ENCODE measurements at places on chromosomes 5 and 9.

DNA sequence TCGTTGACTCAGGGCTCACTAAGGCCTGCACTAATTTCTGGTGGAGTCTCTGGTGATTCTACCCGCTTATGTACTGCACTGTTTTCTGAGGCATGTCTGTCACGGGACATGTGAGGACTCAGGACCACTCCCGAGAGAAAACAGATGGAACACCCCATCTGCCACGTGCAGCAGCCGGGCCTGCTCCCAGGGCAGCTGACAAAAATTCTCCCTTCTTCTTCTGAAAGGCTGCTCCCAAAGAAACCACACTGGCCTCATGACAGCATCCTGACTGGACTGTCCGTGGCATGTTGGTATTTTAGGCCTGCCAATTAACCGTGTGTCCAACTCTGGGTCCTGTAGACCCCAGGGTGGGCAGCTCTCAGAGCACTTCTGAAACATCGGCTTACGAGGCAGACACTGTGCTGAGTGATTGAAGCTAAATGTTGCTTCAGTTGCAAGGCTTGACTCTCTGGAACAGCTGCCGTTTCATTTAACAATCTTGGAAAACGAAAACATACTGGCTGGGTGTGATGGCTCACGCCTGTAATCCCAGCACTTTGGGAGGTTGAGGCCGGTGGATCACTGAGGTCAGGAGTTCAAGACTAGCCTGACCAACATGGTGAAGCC is 39.0 kb downstream of the FAM240B start:
- no peak for DNase-seq

DNA sequence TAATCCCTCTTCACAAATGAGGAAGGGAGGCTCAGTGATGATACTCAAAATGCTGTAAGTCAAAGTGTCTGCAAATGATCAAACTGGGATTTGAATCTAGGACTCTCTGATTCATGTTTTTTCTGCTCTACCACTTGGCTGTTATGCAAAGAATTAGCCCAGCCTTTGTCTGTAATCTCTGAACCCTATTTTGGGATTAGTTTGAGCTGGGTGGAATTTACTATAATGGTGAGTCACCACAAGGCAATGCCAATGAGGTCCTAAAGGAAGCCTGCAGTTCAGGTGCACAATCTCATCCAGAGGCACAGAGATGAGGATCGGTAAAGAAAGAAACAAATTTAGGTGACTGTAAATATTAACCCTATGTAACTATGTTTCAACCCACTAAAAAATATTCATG is 29.2 kb downstream of the RFK start:
- peak; percentile 43 for DNase-seq

DNA sequence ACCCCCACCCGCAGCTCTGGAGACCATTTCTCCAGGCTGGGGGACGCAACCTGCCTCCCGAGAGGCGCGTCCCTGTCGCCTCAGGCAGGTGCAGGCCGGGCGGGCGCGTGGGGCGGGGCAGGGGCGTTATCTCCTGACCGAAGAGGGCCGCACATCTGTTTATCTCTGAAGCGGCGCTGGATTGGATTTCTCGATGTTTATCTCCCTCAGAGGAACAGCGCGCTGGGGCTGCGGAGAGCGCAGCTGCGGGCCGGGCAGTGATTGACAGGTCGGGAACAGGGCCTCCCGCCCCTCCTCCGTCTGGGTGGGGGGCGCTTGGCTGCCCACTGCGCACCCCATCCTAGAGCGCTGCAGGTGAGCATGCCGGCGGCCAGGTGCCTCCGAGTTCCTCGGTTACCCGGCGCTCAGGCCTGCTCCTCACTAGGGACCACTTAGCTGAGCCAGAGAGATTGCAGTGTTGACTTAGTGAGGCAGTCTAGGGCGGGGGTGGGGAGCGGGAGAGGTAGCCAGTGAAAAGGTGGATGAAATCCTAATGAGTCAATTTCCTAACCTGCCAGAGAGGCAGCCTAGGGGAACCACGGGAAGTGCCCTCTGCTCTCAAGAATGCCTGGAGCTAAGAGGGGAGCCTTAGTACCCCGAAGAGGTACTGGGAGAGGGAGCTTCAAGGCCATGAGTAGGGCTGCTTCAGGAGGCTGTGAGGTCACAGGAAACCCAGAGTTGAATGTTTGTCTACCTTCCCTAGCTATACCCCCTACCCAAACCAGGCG is 39.6 kb upstream of the TIFAB start:
- DNase-seq, result no peak

- peak; percentile 30 for DNase-seq
Observed at GRCh38 chr5:45038366-45038987, 229.7 kb downstream of the MRPS30 start.

DNA sequence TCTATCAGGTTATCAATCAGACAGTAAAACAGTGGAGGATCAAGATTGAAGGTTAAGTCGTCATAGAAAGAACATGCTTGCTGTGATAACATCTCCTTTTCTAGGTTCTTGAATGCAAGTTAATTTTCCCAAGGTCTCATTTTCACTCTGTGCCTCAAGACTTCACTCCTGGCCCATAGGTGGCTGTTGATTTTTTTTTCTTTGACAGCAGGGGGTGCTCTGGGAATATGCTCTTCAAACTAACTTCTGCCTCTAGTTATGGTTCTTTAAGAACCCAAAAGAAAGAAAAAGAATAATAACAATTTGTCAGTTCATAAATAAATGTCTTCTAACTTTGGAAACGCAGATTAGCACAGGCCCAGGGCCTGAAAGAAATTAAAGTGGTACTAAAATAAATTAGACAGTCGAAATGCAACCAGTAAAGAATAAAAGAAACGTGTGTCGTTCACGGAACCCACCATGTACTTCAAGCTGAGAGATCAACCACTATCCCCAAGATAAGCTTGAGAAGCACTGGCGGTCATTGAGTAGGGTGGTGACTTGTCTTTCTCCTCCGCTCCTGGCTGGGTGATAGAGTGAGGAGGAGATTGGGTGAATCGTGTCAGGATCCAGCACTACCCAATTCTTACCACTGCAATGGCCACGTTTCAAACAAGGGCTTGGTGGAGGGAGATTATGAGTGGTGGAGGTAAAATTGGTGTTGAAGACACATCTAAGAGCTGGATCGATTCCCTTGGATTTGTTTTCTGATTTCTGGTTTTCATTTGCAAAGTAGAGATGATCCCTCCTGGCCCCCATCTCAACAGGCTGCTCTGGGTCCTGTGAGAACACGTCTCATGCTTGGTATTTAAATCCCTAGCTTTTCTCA is 93.4 kb upstream of the IRX4 start:
- DNase-seq, result no peak

GRCh38 chr9:126628969-126629674 is 15.4 kb downstream of the LMX1B start:
- no peak for DNase-seq

DNA sequence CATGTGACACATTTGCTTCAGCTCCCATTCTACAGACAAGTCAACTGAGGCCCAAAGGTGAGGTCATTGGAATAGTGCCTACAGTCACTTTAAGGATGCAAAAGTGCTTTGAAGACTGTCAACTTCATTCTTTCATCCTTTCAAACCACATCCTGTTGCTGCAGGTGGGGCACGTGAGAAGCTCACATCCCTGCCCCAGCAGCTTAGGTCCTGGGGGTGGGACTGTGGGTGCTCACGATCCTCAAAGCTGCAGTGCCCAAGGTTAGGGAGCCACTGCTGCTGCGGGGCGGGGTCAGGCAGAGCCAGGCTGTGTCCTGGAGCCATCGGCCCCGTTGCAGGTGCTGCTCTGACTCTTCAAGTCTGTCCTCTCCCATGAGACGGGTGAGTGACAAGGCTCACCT is 57.9 kb upstream of the IER5L start:
- DNase-seq, result no peak

DNA sequence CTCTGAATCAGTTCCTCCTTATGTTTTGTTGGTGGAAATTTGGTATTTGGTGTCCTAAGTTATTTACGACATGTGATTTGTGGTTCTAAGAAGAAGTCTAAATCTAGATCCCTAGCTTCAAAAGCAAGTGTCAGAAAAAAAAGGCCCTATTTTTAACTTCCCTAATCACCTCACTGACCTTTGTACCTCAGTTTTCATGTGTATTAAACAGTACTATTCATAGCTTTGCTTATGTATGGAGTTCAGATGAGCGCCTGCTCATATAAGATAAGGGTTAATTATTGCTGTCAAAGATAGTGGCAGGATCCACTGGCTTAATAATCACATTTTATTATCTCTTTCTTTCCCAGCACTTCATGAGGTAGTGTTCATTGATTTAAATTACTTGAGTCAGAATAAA is 318.2 kb downstream of the PARP8 start:
- no peak for DNase-seq

- DNase-seq, result peak; percentile 74
Observed at GRCh38 chr5:6576861-6577501, 55.9 kb downstream of the NSUN2 start.

GRCh38 chr5:223791-224190 is 5.7 kb downstream of the SDHA start:
- no peak for DNase-seq

GRCh38 chr9:106421772-106422171 is 441.2 kb upstream of the ZNF462 start:
- no peak for DNase-seq

GRCh38 chr5:170226661-170227060 is 6.1 kb upstream of the C5orf58 start:
- no peak for DNase-seq

GRCh38 chr9:97578846-97579245 is 54.3 kb downstream of the TSTD2 start:
- DNase-seq, result no peak

DNA sequence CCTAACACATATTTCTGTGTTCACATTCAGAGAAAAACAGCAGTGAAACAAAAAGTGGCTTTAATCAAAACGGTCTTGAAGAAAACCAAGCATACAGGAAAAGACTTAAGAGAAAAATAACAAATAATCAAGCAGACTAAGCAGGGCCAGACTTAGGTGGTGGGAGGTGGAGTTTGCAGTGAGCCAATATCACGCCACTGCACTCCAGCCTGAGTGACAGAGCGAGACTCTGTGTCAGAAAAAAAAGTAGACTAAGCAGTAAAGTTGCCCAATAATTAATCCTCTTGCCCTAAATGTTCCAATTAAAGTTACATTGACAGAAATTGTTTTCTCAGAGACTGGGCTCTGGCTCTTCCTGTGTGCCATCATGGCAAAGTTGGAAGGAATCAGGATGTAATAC is 26.6 kb upstream of the GLDC start:
- no peak for DNase-seq

GRCh38 chr5:87746891-87747377 is 334.2 kb upstream of the CCNH start:
- no peak for DNase-seq

GRCh38 chr9:107024193-107024592 is 161.2 kb downstream of the ZNF462 start:
- no peak for DNase-seq

GRCh38 chr5:145965804-145966203 is 29.4 kb downstream of the SH3RF2 start:
- DNase-seq, result peak; percentile 31

GRCh38 chr5:160434022-160434531 is 12.4 kb downstream of the PTTG1 start:
- no peak for DNase-seq

DNA sequence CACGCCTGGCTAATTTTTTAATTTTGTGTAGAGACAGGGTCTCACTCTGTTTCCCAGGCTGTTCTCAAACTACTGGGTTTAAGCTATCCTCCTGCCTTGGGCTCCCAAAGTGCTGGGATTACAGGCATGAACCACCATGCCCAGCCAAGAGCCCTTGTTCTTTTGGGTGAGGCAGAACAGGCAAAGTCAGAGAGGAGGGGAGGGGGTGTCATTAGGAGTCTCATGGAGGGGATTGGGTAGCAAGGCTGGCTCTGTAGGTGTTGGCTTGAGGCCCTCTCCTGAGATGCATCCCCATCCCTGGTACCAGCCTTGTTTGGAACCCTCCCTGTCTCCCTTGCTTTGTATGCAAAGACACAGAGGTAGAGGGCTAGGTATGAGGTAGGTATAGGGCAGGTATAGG is 24.1 kb downstream of the GSN start:
- DNase-seq, result no peak

DNA sequence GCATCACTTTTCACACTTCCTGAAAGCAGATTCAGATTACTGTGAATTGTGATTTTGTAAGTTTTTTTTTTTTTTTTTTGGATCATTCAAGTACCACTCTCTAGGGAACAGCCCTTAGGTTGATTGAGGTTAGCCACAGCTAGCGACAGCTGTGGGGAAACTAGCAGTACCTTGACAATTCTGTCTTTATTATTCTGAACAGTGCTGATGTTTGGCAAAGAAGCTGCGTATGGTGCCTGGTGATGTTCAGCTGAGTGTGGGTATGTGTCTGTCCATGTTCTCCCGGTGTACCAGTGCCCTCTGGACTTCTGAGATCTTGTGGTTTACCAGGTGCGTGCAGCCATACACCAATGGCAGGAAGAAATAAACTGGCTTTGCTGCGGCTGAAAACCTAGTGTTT is 117.3 kb upstream of the PLPPR1 start:
- DNase-seq, result no peak

- DNase-seq, result peak; percentile 21
Observed at GRCh38 chr5:55568654-55569512, 34.1 kb upstream of the PLPP1 start.

GRCh38 chr5:111119856-111120255 is 27.7 kb downstream of the WDR36 start:
- no peak for DNase-seq

GRCh38 chr5:1354576-1354975 is 9.7 kb upstream of the CLPTM1L start:
- DNase-seq, result no peak

DNA sequence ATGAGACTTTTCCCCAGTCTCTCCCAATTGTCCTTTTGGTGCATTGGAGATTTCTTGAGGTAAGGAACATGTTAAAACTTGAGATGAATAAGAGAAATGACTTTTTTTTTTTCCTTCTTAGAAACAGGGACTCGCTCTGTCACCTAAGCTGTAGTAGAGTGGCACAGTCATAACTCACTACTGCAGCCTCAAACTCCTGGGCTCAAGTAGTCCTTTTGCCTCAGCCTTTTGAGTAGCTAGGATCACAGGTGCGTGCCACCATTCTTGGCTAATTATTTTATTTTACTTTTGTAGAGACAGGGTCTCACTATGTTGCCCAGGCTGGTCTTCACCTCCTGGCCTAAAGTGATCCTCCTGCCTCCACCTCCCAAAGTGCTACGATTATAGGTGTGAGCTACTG is 25.9 kb downstream of the CDC42SE2 start:
- DNase-seq, result no peak

- DNase-seq, result peak; percentile 97
Observed at GRCh38 chr9:110767559-110768063, 99.0 kb downstream of the MUSK start.

DNA sequence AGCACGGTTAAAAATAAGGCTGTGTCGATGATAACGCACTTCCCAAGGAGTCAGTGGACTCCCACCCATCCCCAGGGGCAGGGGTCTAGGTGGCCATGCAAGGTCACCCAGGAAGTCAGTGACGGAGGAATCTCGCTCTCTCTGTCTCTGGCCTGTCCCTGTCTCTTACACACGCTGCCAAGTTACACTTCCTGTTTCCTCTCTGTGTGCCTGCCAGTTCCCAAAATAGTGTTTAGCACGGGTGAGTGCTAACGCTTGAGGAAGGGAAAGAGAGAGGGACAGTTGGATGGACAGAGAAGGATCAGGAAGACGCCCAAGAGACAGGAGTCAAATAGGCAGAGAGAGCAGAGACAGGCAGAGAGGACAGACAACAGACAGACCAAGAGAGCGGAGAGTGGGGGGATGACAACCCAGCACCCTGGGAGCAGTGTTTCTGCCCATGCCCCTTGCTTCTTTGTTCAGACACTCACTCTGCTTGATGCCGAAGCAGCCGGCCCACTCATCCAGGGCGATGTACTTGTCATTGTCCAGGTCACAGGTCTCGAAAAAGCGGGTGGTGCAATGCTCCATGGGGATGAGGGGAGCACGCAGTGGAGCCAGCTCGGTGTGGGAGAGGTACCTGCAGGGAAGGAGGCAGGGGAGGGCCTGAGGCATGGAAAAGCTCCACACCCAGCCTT is 23.0 kb downstream of the SPARC start:
- DNase-seq, result peak; percentile 64

Data from cardiac fibroblast (primary cell).